Ecto neural progenitor cell (in vitro differentiated cells): ENCODE measurements at places on chromosomes 3 and 15.
A peak's percentile ranks its signal among the peaks of the same experiment; 100 is the strongest.

- DNase-seq: no peak
Observed at GRCh38 chr3:115986555-115987207, 363.4 kb downstream of the GAP43 start.

DNA sequence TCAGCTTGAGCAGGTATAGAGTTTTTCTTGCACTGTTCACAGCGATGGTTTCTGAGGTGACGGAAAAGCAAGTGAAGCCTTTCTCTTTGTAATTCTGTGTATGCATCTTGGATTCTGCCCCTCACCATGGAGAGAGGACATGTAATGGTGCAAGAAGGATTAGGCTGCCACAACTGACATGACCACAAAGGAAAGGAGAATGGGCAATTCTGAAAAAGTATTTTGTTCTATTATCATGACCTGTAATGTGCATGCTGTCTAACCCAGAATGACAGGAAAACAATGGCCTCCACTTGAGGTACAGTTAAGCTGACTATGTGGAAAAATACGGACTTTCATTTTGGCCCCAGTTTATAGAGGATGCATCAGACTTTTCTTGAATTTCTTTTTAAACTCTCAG lies 226.9 kb downstream of the IL5RA start:
- no peak for DNase-seq

DNA sequence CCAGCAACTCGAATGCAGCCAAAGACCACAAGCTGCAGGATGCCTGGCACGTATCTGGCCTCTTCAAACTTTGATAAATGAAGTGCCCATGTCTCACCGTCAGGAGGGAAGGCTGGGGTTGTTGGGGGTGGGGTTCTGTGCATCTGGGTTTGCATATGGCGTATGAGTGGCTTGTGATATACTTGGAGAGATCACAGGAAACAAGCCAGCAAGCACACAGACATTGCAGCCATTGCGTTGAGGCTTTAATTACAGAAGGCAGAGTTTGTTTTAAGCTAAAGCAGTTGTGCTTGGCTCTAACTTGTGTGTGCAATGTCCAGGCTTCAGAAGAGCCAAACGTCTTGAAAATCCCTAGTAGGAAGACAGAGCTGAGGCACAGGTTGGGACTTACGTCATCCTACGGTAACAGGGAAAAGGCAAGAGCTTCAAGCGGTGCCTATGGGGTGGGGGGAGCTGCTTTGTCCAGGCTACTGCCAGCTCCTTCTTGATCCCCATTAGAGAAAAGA lies 109.2 kb downstream of the ASB7 start:
- DNase-seq: no peak

GRCh38 chr3:157501863-157502262 lies 1.4 kb downstream of the VEPH1 start:
- peak; percentile 59 for DNase-seq

GRCh38 chr3:85652360-85652759 lies 693.6 kb downstream of the CADM2 start:
- DNase-seq: no peak

DNA sequence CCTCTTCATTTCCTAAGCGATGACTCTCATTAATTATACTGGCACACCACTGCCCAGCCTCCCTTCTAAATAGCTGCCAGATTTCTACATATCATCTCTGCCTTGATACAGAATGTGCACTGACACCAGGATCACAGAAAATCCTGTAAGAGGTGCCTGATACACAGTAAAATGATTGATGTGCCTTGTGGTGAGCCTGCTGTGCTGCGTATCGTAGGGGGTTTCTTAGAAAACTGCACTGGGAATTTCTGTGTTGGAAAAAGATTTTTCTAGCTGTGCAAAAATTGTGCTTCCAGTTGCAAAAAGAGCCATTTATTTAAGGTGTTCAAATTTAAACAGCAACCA lies 3.0 kb upstream of the PLCH1 start:
- no peak for DNase-seq

GRCh38 chr3:123552095-123552714 lies 32.6 kb downstream of the HACD2 start:
- no peak for DNase-seq

DNA sequence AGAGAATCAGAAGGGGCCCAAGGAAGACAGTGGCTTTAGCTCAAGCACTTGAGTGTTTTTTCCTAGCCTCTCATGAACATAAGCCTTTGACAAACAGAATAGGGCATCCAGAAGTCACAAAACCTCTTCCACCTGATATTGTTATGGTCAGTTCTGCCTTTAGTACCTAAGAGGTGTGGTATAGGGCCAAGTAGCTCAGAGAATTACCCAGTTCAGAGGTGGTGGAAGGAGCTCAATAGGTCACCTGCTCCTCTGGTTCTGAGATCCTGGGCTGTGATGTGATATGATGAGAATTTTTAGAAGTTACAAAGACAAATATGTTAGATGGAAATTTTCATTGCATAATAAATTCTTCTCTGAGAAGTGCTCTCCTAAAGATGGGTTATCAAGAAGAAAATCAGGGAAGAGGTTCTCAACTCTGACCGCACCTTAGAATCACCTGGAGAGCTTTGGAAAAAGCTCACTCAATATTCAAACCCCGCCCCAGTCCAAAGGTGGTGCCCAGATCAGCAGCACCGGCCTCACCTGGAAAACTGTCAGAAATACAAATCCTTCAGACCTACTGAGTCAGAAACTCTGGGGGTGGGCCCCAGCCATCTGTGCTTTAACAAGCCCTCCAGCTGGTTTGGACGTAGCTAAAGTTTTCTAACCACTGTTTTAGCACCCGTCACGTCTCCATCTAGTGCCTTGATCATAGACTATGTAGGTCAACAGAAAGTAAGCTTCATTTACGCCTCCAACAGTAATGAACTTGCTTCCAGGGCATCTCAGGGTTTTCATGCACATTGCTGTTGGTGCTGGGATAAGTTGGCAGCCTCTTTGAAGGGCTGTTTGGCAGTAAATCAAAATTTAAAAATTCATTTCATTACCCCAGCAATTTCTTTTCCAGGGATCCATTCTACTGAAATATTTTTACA lies 101.3 kb downstream of the MYH15 start:
- DNase-seq: no peak

GRCh38 chr3:137988152-137988551 lies 21.8 kb upstream of the CLDN18 start:
- DNase-seq: no peak

- peak; percentile 65 for DNase-seq
Observed at GRCh38 chr3:186044968-186045367, 63.9 kb downstream of the ETV5 start.
